ENCODE measurements at places on chromosomes 7 and 10.

DNA sequence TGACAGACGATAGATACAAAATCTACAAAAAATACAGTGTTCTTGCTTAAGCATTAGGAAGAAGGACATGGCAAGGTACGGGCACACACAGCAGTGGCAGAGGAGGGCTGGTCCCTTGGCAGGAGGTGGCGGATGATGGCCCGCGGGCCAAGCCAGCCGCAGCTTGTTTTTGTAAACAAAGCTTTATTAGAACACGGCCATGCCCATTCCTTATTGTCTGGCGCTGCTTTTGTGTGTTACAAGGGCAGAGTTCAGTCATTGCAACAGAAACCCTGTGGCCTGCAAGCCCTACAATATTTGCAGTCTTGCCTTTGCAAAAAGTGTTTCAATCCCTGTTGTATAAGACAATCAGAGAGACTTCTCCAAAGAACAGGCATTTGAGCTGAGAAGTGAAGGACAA is 30.7 kb downstream of the FGFR2 start:
- DNase-seq = no peak

- DNase-seq = no peak
These were observed 320.2 kb downstream of the CDK14 start for GRCh38 chr7:90916319-90916718.

- DNase-seq = no peak
These were observed 757 bp upstream of the GRID1 start for GRCh38 chr10:86367152-86367951.

- DNase-seq = no peak
These were observed 40.9 kb downstream of the PDSS1 start for GRCh38 chr10:26738301-26738911.

DNA sequence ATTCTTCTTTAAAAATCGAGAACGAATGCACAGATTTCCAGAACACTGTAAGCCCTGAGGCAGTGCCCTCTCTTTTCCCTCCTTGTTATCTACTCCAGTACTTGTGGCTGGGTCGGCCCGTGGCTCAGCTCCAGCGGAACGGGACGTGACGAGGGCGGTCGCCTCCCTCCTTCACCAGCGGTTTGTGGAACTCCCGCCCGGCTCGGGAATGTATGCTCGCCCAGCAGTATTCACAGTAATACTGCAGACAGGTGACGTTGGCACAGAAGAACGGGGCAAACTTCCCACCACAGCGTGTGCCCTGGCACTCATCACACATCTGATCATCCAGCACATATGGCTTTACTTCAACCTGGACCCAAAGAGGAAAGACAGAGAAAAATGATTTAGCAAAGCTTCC is 128.5 kb downstream of the BTAF1 start:
- no peak for DNase-seq

DNA sequence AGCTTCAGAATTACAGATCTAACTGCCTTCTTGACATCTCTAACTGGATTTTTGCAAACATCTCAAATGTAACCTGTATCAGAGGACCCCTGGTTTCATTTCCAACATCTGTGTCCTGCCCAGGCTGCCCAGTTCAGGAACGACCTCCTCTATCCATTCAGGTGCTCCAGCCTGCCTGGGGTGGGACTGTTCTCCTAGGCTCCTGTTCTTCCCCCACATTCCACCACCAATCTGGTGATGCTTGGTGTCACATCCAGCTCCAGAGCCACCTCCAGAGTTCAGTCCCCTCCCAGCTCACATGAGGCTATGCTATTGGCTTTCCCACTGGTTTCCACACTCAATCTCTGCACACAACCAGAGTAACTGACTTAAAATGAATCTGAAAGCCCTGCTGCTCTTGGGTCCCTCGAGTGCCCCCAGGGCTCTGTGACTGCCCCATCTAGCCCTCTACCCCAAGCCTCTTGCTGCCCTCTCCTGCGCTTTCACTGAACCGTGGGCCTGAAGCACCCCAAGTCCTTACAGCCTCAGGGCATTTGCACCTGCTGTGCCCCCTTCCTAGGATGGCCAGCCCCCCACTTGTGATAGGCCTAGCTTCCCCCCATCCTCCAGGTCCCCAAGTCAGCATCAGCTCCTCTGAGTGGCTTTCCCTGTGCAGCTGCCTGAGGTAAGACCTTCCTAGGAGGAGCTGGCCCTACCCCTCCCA is 46.1 kb downstream of the PPIF start:
- no peak for DNase-seq

GRCh38 chr7:44402401-44403060 is 77.1 kb upstream of the CAMK2B start:
- no peak for DNase-seq

- no peak for DNase-seq
These were observed 66.4 kb upstream of the ZNF438 start for GRCh38 chr10:31098046-31098445.

DNA sequence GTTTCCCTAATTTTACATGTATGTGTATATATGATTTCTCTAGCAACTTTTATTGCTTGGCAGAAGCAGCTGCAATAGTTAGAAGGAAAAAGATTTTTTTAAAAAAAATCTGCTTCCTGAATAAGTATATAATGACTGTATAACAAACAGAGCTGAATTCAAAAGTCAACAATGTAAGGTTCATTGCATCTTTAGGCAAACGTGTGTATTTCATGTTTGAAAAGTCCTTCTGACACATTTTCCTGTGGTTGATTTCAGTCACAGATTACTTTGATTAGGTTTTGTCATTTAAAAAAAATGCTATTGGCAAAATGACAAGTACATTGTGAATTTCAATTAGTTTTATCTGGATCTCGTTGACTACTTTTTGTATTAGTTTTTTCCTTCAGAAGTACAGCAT is 231.0 kb downstream of the CSTF2T start:
- DNase-seq = peak; percentile 12

DNA sequence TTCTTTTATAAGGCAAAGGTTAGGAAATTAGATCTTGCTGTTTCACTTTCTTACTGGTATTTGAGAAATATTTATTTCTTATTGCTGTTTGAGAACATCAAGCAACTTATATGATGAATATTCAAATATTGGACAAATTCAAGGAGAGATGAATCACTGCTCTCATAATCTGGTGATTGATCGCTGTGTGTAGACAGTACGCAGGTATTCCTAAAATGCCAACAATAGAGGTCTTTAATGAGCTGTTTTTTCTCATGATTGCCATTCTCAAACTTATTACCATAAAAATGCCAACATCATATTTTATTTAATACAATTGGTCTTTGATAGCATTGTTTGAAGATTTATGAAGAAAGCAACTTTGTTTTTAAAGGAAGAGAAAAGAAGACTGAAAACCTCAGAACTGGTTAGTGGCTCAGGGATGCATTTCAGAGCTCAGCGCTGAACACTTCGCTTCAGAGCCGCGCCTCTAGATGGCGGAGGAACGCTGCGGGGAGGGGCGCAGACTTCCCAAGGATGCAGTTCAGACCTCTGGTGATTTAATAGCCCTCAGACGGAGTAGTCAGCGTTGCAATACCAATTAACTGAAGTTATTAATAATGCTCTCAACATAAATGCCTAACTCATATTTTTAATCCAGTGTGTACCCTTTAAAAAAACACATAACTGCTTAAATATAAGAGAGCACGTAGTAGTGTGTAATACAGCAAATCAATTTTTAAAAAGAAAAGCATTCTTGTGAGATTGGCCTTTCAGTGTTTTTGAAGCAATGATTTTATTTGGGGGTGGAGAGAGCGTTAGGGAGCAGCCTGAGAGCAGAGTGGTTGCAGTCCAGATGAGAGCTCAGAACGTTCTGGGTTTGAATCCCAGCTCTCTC is 38.5 kb upstream of the STEAP4 start:
- no peak for DNase-seq

- DNase-seq = no peak
These were observed 606.2 kb downstream of the PCDH15 start for GRCh38 chr10:54194806-54195205.

GRCh38 chr10:20683345-20683744 is 213.8 kb downstream of the NEBL start:
- DNase-seq = no peak

GRCh38 chr7:37526623-37527022 is 78.0 kb upstream of the ELMO1 start:
- no peak for DNase-seq

- DNase-seq = no peak
These were observed 232.2 kb downstream of the DNAJB6 start for GRCh38 chr7:157568770-157569584.

- no peak for DNase-seq
These were observed 206.3 kb upstream of the KLF14 start for GRCh38 chr7:130940326-130940725.

DNA sequence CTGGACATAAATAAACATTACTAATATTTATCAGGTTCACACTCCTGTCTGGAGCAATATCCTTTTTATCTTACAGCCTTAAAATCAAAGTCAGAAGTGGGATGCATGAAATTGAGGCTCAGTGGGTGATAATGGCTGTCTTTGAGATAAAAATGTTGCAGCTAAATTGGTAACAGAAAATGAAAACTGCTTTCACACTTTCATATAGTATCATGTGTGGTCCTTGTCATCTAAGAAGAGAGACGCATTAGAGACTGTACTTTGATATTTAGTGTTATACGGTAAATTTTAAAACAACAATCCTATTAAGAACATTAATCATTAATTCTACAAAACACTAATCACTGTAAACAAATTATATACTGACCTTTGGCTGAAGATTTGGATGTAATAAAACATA is 235.2 kb upstream of the HGF start:
- no peak for DNase-seq

DNA sequence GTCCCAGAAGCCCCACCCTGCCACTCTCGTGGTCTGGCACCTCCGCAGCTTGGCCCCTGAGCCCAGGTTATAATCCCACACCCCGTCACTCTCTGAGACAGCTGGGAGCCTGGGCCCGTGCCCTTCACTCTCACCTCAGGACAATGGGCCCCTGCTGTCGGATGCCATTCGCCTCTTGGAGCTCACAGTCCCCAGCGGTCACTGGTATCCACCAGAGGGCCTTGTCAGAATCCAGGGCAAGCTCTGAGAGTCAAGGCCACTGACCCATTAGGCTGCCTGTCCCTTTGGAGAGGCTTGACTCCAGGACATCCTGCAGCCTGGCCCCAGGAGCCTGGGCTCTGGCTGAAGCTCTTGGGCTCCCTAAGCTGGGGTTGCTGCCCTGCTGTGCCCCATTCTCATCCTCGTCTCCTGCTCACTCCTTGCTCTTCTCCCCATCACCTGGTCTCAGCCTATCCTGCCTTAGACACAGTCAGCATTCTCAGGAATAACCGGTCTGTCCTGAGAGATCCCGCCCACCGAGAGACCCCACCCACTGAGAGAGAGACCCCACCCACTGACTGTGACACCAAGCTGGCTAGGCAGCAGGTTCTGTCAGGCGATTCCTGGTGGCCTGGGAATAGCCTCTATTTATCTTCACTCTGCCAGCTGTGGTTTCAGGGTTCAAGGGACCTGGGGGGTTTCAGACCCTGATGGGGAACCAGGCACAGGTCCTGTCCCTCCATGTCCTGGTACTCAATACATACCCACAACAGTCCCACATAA is 27.7 kb downstream of the CPXM2 start:
- no peak for DNase-seq

DNA sequence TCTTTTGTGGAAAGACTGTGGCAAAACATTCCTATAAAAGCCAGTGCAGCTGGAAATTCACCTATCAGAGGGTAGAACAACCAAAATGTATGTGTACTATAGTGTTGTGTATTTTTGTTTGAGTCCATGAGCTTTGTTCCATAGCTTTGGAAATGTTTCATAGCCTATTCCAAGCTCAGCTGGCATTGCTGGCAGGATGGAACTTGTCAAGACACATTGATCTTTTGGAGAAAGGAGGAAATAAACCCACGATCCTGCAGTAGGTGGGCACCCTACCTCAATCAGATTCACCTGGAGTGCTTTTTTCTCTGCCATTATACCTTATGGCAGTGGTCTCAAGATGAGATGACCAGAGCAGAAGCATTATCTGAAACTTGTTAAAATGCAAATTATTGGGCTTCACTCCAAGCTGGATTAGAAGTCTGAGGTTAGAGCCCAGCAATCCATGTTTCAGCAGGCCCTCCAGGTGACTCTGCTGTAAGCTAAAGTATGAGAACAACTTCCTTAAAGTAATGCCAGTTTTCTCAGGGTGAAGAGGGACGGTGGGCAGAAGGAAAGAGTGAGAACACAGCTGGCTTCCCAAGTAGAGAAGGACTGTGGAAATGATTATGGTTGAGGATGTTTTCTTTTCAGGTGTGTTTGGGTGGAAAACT is 30.3 kb upstream of the CDK1 start:
- no peak for DNase-seq

- no peak for DNase-seq
These were observed 77.7 kb upstream of the GPR37 start for GRCh38 chr7:124843336-124843735.

- no peak for DNase-seq
These were observed 319.5 kb downstream of the PLXNA4 start for GRCh38 chr7:132256721-132257212.

DNA sequence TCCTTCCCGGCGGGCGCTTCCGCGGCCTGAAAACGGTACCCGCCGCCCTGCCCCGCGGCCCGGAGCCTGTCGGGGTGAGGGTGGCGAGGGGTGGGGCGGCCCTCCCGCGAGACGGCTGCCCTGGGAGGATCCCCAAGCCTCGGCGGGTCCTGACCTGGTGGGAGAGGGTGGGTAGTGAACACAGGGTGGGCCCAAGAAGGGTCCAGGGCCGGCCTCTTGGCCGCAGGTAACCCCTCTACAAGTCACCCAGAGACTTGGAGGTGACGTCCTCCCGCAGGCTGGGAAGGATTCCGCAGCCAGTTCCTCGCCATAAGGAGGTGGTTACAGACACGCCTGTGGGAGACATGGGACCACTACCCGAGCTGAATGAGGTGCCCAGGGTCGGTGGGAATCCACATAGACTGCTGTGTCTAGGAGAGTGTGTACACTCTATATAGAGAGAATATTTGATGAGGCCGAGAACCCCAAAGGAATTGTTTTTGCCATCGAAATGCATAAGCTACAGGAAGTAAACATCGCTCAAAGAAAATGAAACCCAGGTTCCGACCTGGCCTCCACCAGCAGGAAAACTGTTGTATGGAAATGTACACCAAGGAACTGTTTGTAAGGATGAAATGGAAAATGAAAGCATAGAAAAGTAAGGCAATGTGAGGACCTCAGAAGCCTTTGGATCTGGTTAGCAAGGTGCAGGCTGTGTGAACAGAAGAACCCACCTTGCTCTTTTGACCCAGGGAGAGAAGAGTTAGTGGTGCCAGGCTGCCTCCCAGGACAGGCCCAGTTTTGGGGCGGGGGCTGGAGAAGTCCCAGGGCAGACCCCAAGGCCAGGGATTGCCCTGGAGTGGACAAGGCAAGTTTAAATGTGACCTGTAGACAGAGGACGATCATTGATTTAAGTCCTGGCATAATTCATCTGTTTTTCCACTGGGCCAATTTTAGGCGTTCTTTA is 659 bp downstream of the OPTN start:
- DNase-seq = no peak

GRCh38 chr7:66330961-66331360 is 125.8 kb downstream of the TPST1 start:
- DNase-seq = no peak

- peak; percentile 40 for DNase-seq
These were observed at the start of gene TMUB1 for GRCh38 chr7:151083071-151083823. TMUB1 (minus strand) TSS chr7:151083493; CDS start chr7:151082563, 930 bp downstream.

DNA sequence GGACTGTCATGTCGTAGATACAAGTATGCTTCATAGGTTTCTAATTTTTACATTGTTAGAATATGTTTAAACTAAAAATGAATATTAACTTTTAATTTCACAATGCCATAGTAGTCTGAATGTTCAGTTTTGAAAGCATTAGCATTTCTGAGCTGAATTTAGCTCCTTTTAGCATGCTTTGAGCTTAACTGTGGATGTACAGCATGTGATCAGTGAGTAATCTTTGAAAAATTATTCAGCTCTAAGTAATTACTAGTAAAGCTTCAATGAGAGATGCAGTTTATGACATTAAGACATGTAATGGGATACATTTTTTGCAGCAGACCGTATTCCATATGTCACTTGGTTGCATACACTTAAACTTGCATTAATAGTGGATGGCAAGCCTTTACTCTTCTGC is 114.1 kb upstream of the WNT16 start:
- DNase-seq = no peak

Data from NCI-H774 (cell line).